ENCODE measurements at places on chromosomes 4 and X. TPM values are rescaled to one million over a fixed set of nuclear protein-coding genes. Genes with fewer than 3 reads are reported as not detected.
A peak's percentile ranks its signal among the peaks of the same experiment; 100 is the strongest.

DNA sequence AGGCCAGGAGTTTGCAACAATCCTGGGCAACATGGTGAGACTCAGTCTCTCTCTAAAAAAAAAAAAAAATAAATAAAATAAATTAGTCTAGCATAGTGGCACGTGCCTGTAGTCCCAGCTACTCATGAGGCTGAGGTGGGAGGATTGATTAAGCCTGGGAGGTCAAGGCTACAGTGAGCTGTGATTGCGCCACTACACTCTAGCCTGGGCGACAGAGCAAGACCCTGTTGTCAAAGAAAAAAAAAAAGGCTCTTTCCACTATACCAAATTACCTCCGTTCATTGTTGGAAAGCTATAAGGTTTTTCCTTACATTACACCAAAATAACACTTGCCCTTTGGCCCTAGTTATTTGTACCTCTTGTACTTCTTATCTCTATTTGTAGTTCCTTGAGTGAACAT lies 9.9 kb upstream of the PRSS48 start:
- ATAC-seq = no peak

GRCh38 chr4:15756361-15756861 lies 21.7 kb upstream of the CD38 start:
- peak; percentile 72 for ATAC-seq

DNA sequence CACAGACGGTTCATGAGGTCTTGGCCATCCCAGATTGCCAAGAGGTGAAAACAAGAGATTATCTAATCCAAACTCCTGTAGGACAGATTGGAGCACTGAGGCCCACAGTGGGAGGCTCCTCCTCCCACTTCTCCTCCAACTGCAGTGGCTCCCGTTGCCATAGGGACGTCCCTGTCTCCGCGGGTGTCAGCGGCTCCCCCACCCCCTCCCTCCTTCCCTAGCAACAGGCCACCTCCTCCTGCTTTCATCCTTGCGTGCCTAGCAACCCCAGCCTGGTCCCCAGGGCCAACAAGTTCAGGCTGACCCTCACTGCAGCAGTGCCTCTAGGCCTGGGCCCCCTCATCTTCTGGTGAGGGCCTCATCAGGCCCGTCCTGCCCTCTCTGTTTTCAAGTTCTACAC lies 6.8 kb upstream of the IQSEC2 start:
- no peak for ATAC-seq

DNA sequence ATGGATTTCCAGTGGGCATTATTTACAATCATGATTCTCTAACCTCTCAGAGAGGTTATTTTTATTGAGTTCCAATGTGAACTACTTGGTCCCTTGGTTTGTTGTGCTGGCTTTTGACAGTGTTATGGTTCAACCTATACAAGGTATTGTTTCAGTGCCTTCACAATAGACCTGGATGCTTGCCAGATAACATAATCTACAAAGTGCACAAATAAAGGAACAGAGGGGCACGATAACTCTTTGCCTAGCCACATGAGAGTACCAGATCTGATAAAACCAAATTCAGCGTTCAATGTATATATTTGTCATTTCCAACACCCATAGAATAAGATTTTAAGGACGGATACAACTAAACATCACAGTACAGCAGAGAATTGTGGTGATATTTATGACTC lies 120.8 kb downstream of the RASL11B start:
- ATAC-seq = no peak

DNA sequence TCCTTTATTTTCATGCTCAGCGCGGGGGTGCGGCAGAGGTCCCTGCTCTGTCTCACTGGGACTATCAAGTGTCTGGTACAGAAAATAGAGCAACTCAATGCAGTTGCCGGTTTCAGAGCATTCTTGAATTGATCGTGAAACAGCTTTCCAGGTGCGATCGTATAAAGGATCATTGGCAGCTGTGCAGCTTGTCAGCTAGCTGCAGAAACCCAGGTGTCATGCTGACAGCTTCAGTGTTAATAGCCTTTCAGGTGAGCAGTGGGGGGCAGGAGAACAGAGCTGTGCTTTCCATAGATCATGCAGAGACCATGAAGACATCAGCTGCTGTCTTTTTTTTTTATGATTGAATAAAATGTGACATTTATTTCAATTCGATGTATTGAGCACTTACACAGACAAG lies 583.9 kb downstream of the NLGN4X start:
- no peak for ATAC-seq

- peak; percentile 38 for ATAC-seq
Measured at GRCh38 chrX:10041383-10041782, 74.2 kb downstream of the CLDN34 start.

- no peak for ATAC-seq
Measured at GRCh38 chrX:77779695-77780094, 6.3 kb downstream of the ATRX start.

- ATAC-seq = peak; percentile 92
Measured at GRCh38 chr4:31983677-31984076, 1263.5 kb downstream of the PCDH7 start.

GRCh38 chr4:183596067-183596757 lies 62.8 kb downstream of the RWDD4 start:
- ATAC-seq = no peak

- peak; percentile 86 for ATAC-seq
Measured at GRCh38 chr4:151669990-151670389, 90.8 kb downstream of the GATB start.

DNA sequence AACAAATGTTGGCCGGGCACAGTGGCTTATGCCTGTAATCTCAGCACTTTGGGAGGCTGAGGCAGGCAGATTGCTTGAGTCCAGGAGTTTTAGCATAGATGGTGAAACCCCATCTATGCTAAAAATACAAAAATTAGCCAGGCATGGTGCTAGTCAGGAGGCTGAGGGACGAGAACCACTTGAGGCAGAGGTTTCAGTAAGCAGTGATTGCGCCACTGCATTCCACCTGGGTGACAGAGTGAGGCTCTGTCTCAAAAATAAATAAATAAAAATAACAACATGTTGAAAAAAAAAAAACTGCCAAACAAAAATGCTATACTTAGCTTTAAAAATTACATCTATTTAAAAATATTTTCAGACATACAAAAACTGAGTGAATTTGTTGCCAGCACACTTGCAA lies 374.2 kb upstream of the SMIM31 start:
- ATAC-seq = no peak

DNA sequence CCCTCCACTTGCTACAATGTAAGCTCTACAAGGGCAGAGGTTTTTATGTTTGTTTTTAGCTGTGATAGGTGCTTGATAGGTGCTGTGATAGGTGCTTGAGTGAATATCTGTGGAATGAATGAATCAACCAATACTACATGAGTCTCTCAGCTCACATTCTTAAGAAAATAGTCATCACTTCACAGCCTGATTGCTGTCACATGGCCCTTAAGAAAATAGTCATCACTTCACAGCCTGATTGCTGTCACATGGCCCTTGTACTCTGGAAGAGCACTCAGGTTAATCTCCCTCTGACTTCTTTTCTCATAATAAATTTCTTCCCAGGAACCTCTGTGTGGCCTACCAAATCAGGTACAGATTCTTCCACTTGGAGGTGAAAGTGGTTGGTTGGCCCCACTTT lies 335.2 kb downstream of the TENM3 start:
- peak; percentile 93 for ATAC-seq

DNA sequence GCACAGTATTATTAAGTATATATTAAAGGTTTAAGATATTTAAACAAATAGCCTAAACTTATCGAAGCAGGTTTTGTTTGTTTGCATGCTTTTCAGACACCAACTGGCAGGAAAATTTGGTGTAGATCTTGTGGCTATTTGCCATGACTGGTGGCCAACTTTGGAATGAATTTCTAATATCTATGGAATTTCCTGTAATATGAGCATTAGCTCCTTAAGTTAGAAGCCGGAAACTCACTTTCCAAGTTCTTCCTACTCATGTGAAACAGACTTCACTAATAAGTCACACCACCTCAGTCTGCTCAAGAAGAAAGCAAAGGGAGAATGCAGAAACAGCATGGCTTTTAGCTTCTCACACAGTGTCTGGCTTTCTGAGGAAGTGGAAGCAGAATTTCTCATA lies 563.9 kb downstream of the GRXCR1 start:
- no peak for ATAC-seq

- ATAC-seq = no peak
Measured at GRCh38 chr4:39987485-39987884, 9.8 kb upstream of the PDS5A start.

DNA sequence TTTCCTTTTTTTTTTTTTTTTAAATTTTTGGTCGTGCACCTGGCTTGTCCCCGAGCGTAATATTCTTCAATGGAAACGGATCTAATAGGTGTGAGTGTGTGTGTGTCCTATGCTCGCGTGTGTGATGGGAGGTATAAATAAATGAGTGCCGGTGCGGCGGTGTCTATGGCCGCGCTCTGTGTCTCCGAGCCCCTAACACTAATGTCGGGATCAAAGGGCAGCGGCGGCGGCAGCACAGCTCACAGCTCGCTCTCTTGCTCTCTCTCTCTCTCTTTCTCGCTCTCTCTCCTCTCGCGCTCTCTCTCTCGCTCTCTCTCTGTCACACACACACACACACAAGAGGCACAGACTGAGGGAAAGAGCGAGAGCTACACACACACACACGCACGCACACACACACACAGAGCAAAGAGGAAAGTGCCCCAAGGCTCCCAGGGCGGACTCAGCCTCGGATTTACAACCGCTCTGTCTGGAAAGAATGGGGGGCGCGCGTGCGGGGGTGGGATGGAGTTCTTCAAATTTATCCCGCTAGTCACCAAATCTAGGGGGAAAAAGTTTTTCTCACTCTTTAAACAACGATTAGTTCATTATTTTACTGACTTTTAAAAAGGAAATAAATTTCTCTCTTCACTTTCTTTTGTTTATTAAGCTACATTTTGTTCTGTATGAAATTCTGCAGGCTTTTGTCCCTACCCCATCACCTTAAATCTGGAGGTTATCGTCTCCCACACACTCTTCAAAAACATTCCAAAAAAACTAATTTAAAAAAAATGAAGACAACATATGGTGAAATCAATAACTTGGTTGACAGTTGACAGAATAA lies at the start of gene ZNF827:
Gene ZNF827, minus strand, starts transcription at position 206 of the 823 bp plus-strand sequence. CDS start 416 bp downstream, outside the sequence.
- peak; percentile 69 for ATAC-seq

- ATAC-seq = peak; percentile 45
Measured at GRCh38 chrX:113892401-113892800, 691.5 kb upstream of the HTR2C start.

The XK gene
- total RNA-seq = 2.7 TPM

The SLC4A4 gene
- total RNA-seq = 0.96 TPM

The SPANXA1 gene
- total RNA-seq = not detected

The PPBP gene
- 1.0 TPM for total RNA-seq
